ENCODE measurements at places on chromosomes 7 and 10. TPM values are rescaled to one million over a fixed set of nuclear protein-coding genes. Genes with fewer than 3 reads are reported as not detected.

Gene ATOH7
- polyA plus RNA-seq: 0.38 TPM

Gene ITIH5
- polyA plus RNA-seq: 4.4 TPM

Gene TUBAL3
- polyA plus RNA-seq: 0.08 TPM

Gene GNGT1
- not detected for polyA plus RNA-seq

Gene ZNF746
- polyA plus RNA-seq: 9.5 TPM

Gene TYW1B
- 2.1 TPM for polyA plus RNA-seq

Gene EN2
- polyA plus RNA-seq: not detected

Gene SFMBT2
- 0.65 TPM for polyA plus RNA-seq

Gene ASB10
- polyA plus RNA-seq: not detected

Gene HECW1
- 0.04 TPM for polyA plus RNA-seq

Gene MOGAT3
- not detected for polyA plus RNA-seq

Gene SPDYE8
- not detected for polyA plus RNA-seq

Gene HYAL4
- not detected for polyA plus RNA-seq

Gene COBL
- polyA plus RNA-seq: 12.6 TPM

Gene PRPS1L1
- not detected for polyA plus RNA-seq

Gene HMX2
- polyA plus RNA-seq: not detected

Gene SPDYE5
- not detected for polyA plus RNA-seq

Gene DMTF1
- 50.6 TPM for polyA plus RNA-seq

Gene CREB5
- polyA plus RNA-seq: 8.4 TPM

Gene COL26A1
- polyA plus RNA-seq: 0.87 TPM

Gene UPK3B
- polyA plus RNA-seq: 2.9 TPM

Gene ZNF487
- 5.0 TPM for polyA plus RNA-seq

Gene CDH23
- polyA plus RNA-seq: 64.6 TPM
